Upper lobe of left lung (tissue), 6 donors: ENCODE measurements at places on chromosomes 1 and 21. TPM values are rescaled to one million over a fixed set of nuclear protein-coding genes. Genes with fewer than 3 reads are reported as not detected.

LCE1C gene
- not detected for total RNA-seq

DNA sequence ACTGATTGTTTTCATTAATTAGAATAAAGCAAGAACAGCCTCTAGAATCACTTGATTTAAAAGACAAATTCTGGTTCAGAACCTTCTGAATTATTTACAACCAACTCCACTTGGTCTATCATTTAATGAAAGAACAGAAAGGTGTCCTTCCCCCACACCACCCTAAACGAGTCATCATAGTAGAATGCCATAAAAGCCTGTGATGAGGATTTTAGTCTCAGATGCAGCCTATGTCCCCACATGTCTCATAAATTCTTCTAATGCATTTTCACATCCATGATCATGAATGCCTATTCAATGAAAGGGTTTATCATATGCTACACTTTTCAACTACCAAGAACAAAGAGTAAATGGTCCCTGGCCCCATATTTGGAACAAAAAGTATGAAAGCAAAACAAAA is 508.1 kb downstream of the DPYD start:
- H3K4me3 ChIP-seq: no peak overlapping the region
- H3K4me1 ChIP-seq: no peaks in the 10 kb centered on the region
- no peaks in the 10 kb centered on the region for H3K27me3 ChIP-seq
- no peak for DNase-seq
- no peaks in the 10 kb centered on the region for H3K36me3 ChIP-seq
- no peak overlapping the region for H3K27ac ChIP-seq

GRCh38 chr1:229037806-229038405 is 233.0 kb upstream of the RAB4A start:
- H3K4me1 ChIP-seq: no peaks in the 10 kb centered on the region
- H3K27ac ChIP-seq: no peak overlapping the region
- no peaks in the 10 kb centered on the region for H3K36me3 ChIP-seq
- no peak overlapping the region for H3K4me3 ChIP-seq
- no peaks in the 10 kb centered on the region for H3K27me3 ChIP-seq

GRCh38 chr1:201298396-201299381 is 15.4 kb downstream of the PKP1 start:
- no peak overlapping the region for H3K27ac ChIP-seq
- no peak overlapping the region for H3K4me3 ChIP-seq
- H3K27me3 ChIP-seq: no peaks in the 10 kb centered on the region
- no peaks in the 10 kb centered on the region for H3K36me3 ChIP-seq
- no peak for DNase-seq

ARHGEF19 gene
- total RNA-seq: 14.8 TPM

C1QC gene
- 368 TPM for total RNA-seq

IKBKE gene
- total RNA-seq: 8.1 TPM

DNA sequence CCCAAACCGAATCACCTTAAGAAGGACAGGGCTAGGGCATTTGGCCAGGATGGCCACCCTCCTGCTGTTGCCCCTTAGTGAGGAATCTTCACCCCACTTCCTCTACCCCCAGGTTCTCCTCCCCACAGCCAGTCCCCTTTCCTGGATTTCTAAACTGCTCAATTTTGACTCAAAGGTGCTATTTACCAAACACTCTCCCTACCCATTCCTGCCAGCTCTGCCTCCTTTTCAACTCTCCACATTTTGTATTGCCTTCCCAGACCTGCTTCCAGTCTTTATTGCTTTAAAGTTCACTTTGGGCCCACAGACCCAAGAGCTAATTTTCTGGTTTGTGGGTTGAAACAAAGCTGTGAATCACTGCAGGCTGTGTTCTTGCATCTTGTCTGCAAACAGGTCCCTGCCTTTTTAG is 3.6 kb downstream of the BTG2 start:
- no peak for DNase-seq
- H3K4me3 ChIP-seq: no peak overlapping the region
- H3K27me3 ChIP-seq: no peaks in the 10 kb centered on the region
- H3K4me1 ChIP-seq: peaks cover 37% of the 10 kb centered on the region
